ENCODE measurements at places on chromosomes 12 and 14. TPM values are rescaled to one million over a fixed set of nuclear protein-coding genes. Genes with fewer than 3 reads are reported as not detected.

GRCh38 chr12:70590549-70591226 lies 46.5 kb downstream of the PTPRB start:
- no peak for DNase-seq

- DNase-seq = no peak
These were observed 624.2 kb downstream of the DIO2 start for GRCh38 chr14:79586989-79587598.

The CLEC1B gene
- not detected for total RNA-seq

The LRTM2 gene
- not detected for total RNA-seq

DNA sequence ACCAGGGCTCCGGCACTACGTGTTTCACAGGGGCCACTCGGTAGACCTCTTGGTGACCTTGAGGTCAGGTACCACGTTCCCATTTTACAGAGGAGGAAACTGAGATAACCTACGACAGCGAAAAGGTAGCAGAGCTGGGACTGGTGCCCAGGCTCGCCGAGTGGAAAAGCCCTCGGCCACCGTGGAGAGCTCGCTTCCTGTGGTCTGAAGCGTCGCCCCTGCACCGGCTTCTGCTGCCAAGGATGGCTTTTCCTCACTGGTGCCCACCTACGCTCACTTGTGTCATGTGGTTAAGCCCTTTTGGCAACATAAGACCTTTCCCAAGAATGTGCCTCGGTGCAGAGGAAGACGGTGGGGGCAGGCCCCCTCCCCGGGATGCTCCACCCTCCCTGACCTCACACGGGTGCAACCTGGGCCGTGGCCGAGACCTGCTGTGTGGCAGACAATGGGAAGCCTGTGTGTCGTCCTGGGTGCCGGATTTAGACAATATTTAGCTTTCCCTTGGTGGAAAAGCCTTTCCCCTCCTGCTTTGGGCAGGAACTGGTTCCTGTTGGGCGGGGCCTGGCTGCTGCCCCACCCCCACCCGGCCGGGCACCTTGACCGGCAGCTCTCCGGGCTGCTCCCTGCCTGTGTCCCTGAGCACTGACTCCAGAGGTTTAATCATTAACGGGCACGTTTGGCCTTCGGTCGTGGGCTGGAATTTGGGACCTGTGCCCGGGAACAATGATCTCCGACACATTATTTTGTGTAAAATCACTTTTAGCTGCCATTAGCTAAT lies 32.4 kb upstream of the PPP1R13B start:
- no peak for DNase-seq

GRCh38 chr12:121955258-121956237 lies 37.2 kb downstream of the CFAP251 start:
- DNase-seq = no peak

The RNU7-1 gene
- total RNA-seq = not detected

- DNase-seq = peak; percentile 37
These were observed 5.5 kb upstream of the ZNF740 start for GRCh38 chr12:53174881-53175491.

GRCh38 chr14:30528119-30528518 lies 30.8 kb upstream of the G2E3 start:
- no peak for DNase-seq

- DNase-seq = no peak
These were observed 321.8 kb downstream of the BMP4 start for GRCh38 chr14:53634793-53635192.

GRCh38 chr14:104512771-104513640 lies 66.6 kb upstream of the C14orf180 start:
- DNase-seq = no peak

DNA sequence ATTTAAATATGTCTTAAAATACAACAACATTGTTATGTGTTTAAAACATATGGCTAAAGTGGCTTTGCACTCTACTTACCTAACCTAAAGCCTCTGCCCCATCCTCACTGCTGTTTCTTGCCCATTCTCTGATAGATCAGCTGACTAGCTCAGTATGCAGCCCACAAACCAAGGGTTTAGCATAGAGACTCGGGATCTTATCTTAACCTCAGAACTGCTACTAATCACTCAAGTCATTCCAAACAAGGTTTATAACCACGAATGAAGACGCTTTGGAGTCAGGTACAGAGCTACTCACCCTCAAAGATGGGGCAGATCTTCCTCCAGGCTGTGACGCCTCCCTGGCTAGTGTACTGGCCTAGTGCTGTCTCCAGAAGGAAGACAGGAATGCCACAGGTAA lies 19.3 kb downstream of the SLC6A13 start:
- no peak for DNase-seq

DNA sequence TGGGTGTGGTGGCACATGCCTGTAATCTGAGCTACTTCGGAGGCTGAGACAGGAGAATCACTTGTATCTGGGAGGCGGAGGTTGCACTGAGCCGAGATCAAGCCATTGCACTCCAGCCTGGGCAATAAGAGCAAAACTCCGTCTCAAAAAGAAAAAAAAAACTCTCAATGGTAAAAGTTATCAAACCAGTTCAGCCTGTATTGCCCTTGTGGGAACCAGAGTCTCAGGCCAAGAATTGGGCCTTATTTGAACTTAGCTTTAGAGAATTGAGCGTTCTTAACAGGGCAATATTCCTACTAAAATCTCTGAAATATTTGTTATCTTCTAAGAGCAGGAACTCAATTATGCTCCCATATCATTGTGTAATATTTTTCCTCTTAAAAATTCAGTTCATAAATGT lies 7.7 kb upstream of the MDM2 start:
- no peak for DNase-seq

DNA sequence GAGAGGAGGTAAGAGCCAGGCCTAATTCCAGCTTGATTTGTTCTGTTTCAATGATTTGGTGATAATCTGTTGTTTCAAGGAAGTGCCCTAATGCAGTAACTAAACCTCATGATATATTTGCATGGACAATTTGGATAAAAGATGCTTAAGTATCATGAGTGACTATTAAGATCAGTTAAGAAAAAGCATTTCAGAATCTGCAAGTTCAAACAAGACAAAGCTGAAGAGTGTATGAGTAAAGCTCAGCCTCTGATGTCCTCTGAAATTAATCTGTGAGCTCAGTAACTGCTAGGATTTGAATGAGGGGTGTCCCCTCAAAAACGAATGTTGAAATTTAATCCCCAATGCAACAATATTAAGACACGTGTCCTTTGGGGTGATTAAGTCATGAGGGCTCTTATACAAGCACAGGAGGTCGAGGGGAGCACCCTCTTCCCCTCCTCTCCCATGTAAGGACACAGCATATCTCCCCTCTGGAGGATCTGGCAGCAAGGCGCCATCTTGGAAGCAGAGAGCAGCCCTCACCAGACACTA lies 949.2 kb downstream of the GALC start:
- no peak for DNase-seq

The PTHLH gene
- 1.8 TPM for total RNA-seq

DNA sequence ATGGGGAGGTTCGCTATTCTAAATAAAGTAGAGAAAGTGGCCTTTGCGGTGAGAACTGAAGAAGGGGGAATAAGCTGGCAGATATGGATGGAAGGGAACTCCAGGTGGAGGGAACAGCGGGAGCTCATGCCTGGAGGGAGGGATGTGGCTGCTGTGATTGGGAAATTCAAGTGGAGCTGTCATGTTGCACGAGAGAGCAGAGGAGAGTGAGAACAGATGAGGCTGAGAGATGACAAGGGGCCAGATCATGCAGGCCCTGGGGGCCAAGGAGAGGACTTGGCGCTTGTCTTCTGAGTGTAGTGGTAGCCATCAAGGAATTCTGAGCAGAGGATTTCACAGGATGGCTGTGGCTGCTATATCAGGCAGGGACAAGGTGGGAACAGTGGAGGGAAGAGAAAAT lies 35.0 kb downstream of the TGFB3 start:
- DNase-seq = no peak

The GDF3 gene
- total RNA-seq = not detected

DNA sequence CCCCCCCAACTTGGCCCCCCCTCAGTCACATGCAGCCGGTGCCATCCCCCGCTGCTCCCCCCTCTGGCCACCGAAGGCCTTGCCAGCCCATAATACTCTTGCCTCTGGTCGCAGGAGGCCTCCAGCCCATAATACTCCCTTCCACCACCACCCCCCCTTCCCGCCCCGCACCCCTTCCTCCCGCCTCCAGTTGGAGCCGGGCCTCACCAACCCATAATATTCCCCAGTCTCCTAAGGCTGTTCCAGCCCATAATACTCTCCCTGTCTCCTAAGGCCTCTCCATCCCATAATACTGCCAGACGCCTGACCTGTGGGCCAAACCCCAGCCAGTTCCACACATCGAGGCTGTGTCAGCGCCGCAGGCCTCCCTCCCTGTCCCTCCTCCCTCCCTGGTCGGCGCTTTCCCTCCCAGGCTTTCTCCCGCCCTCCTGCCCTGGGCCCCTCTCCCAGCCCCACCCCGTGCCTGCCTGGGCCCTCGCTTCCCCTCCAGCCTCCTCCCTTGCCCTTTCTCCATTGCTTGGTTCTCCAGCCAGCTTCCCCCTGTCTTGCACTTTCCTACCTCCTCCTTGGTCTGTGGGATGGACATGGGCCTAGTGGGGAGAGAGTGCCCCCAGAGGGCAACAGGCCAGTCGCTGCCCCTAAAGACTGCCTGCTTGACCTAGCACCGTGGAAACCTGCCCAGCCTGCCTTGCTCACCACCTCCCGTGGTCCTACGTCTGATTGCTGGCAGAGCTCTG lies 6.8 kb upstream of the CHD4 start:
- DNase-seq = peak; percentile 97

DNA sequence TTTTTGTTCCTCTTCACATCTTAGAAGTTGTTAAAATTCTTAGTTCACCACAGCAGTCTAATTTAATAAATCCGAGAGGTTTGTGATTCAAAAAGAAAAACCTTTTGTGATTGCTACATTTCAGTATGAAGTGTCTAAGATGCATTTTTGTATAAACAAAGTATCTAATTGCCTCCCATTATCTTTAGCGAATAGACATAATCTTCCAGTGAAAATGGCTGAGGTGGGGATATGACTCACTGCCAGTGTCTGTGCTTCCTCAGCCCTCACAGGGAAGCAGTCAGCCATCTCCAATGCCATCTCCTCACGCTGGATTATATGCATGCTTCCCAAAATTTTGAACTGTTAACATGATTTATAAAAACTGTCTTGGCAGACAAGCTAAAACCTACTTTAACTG lies 7.6 kb downstream of the GCH1 start:
- DNase-seq = no peak

DNA sequence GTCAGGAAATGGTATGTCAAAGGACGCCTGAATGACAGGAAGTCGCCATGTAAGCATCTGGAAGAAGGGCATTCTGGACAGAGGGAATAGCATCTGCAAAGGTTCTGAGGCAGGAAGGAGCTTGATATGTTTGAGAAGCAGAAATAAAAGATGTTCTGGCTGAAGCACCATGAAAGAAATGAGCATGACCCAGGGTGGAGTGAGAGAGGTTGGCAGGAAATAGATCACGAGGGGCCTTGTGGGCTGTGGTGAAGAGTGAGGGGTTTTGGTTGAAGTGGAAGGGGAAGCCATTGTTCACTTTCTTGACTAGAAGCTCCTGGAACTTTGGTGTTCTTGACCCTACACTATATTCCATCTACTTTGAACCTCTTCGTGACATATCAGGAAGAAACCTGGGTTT lies 99.4 kb upstream of the PARP11 start:
- no peak for DNase-seq

The PAPLN gene
- 45.3 TPM for total RNA-seq

- DNase-seq = no peak
These were observed 53.2 kb downstream of the TESC start for GRCh38 chr12:117046011-117046369.

The TSPAN11 gene
- total RNA-seq = 0.87 TPM

GRCh38 chr14:100012478-100013327 lies 52.5 kb upstream of the EVL start:
- no peak for DNase-seq

DNA sequence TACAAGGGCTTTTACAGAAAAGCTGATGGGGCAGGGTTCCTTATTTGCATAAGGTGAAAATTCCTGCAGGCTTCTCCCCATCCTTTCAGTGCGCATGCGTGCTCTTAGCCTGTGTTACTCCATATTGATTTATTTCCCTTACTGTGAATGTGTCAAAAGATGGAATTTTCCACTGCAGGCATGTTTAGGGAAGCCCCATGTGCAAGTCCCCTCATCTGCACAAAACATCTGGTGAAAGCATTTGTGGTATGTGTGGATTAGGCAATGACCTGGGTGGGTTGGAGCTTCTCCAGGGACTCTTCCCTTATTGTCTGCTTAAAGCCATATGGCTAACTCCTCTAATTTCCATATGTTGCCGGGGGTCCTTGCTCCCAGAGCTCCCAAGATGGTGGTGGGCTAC lies 912.7 kb upstream of the LRFN5 start:
- DNase-seq = no peak

- no peak for DNase-seq
These were observed 416.3 kb upstream of the ATP2B1 start for GRCh38 chr12:90124914-90125313.

The TAS2R46 gene
- 0.51 TPM for total RNA-seq

- no peak for DNase-seq
These were observed 33.5 kb upstream of the TCL1B start for GRCh38 chr14:95652690-95653089.

The DLST gene
- total RNA-seq = 74.5 TPM

DNA sequence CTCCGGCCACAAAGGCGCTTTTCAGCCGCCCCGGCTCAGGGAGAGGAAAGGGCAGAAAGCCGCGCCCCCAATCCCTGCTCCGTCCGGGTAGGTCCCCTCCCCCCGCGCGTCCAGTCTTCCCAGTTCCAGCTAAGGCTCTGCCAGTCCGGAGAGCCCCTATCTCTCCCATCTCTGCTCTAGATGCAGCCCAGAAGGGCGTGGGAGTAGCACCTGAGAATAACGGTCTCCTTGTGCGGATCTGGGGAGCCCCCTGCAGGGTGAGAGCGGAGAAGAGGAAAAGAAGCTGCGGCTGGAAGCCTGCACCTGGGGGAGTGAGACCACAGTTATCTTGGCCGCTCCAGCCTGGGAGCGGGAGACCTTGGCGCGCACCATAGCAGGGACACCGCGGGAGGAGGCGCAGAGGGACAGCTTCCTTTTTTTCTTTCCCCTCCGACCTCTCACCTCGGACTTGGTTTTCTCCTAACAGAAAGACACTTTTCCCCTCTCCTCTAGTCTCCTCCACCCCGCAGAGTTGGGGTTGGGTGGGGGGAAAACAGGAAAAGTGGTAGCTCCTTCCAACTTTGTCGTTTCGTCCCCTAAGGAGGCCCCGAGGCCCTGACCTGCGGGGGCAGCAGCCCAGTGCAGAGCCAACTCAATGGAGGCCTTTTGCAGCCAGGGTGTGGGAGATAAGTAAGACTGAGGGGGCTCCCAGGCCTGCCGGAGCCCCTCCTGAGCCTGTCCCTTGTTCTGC lies 2.4 kb downstream of the DHH start:
- peak; percentile 83 for DNase-seq

DNA sequence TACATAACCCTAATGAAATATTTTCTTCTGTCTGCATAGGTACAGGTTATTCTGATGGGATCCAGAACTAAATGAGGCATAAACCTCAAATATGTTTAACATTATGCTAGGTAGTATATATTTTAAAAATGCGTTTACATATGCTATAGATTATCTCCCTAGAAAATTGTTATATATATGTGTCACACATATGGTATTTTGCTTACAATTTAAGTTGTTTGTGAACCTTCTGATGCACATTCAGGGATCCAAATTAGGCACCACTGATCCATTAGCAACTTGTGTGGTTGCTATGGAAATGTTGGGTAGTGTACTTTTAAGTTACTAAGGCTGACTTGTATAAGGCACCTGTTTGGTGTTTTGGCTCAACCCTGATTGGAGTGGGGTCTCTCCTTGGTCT lies 456.7 kb downstream of the AEBP2 start:
- no peak for DNase-seq

GRCh38 chr12:112419297-112420133 lies 768 bp downstream of the PTPN11 start:
- DNase-seq = no peak

Data from chondrocyte (in vitro differentiated cells).